ENCODE measurements at places on chromosomes 2 and 18. TPM values are rescaled to one million over a fixed set of nuclear protein-coding genes. Genes with fewer than 3 reads are reported as not detected.
A peak's percentile ranks its signal among the peaks of the same experiment; 100 is the strongest.

- no peak for DNase-seq
Observed at GRCh38 chr2:176114930-176115625, 1.5 kb upstream of the HOXD10 start.

GRCh38 chr18:60339018-60339417, 33.6 kb downstream of the MC4R start:
- DNase-seq = no peak

DNA sequence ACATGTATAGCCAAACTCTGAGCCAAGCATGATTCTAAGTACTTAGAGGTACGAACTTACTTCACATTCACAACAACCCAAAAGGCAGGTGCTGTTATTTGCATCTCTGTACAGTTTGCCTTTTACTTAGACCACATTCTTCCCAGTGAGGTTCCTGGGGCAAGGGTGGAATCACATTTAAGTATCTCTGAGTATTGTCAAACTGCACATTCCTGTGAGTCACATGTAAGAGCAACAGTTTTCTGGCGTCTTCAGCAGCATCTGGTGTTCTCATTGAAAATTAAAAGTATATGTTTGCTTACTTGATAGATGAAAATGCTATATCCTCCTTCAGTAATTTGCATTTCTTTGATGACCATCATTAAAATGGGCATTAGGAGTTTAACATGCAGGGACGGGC, 119.1 kb downstream of the UXS1 start:
- DNase-seq = no peak

Gene SPP2
- not detected for total RNA-seq

- peak; percentile 50 for DNase-seq
Observed at GRCh38 chr2:37168217-37168981, 11.6 kb upstream of the EIF2AK2 start.

GRCh38 chr18:78165525-78165924, 814.1 kb upstream of the SALL3 start:
- DNase-seq = no peak

DNA sequence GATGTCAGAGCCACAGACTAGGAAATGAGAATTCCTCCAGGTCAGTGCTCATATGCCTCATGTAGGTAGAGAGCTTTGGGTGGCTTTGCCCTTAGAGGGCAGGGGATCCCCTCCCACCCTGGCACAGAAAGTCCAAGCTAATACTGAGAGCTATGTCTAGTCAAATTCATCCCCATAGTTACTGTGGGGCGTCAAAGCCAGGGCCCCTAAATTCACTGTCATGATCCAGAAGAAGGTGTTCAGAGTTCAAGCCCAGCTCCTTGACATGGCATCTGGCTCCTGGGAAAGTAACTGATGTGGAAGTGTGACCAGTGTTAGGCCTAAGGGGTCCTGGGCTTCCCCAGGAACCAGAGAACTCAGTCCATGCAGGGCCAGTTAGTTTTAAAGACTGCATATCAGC, 1.8 kb downstream of the THNSL2 start:
- DNase-seq = no peak

DNA sequence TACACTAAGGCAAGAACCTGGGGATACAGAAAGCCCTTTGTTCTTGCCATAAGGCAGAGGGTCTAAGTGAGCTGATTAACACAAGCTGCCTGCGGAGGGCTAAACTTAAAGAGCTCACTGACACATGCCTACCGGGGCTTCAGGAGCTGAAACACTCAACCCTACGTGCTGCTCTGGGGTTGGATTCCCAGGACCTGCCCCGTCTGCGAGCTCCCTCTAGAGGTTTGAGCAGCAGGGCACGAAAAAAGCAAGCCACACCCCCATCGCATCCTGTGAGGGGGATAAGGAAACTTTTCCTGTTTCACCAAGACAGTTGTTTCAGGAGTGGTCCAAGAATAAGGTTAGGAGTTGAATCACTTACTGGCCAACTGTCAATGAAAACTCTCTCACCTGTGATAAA, 562.1 kb downstream of the TMX3 start:
- DNase-seq = no peak

GRCh38 chr18:57737400-57738060, 65.6 kb downstream of the ATP8B1 start:
- no peak for DNase-seq

Gene ZBTB7C
- total RNA-seq = 1.6 TPM

Gene SCN3A
- 257 TPM for total RNA-seq

DNA sequence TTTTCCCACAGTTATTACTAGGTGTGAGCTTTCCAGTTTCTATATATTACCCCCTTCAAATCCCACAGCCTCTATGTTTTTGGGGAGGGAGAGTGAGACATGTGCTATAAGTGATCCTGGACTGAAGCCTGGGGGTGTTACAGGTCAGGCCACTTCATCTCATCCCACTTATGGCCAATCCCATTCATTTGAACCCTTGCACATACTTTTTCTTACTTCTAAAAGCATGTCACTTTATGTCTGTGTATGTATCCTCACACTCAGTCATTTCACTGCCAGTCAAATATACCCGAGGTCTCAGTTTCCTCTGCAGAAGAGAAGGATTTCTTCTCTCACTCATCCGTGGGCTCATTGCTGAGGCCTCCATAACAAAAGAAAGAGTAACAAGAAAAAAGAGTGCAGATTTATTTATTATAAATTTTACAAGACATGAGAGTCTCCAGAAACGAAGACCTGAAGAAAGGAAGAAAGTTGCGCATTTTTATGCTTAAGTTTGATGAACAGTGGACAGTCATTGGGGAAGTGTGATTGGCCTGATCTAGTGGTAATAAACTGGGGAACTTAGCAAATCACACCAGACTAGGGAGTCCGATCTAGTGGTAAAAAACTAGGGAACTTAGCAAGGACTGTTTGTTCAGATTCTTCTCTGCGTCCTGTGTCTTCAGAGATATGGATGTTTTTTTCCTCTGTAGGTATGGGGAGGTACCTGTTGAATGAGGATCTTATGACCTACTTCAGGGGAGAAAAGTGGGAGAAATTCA, 52.1 kb downstream of the ICOS start:
- DNase-seq = no peak

DNA sequence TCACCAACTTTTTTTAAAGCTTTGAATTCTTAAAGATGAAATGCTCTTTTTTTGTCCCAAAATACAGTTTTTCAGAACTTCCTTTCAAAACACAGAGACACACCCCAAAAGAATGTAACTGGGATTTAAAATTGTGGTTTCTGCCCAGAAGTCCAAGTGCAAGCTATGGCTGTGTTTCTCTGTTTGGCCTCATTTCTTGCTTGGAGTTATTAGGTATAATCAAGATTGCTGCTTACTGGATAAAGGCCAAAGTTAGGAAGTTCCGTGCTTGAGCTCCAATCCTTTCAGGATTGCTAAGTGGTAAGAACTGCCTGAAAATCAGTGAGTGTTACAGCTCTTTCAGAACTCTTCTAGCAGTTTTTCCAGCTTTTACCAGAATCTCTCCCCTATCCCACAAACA, 16.9 kb downstream of the ZBTB7C start:
- no peak for DNase-seq

DNA sequence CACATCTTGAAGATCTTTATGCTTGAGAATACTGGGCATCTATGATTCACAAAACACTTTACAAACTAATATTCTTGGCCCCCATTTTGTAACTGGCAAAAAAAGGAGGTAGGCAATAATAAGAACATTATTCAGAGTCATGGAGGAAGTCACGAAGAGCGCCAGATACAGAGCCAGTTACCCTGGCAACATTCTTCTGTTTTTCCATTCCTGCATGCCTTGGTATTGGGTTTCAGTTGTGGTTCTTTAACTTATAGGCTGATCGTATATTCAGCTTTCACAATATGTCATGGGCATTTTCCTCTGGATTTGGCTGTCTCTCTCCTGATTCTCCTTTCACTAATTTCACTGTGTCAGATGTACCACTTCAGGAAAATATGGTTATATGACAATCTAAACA, 234.7 kb downstream of the HRH4 start:
- DNase-seq = no peak

DNA sequence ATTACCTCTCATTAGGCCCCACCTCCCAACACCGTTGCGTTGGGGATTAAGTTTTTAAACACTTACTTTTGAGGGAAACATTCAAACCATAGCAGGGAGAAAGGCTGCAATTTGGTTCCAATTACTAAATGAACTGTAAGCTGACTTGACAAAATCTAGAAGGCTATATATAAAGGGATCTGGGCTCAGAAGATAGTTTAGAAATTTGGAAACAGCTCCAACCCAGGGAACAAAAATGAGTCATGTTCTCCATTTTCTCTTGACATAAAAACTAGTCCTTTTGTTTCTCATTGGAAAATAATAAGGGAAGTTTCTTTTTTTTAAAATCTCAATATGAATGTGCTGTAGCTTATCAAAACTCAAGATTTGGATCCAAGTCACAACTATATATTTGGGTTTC, 17.5 kb downstream of the MOGAT1 start:
- no peak for DNase-seq

GRCh38 chr2:224039080-224039769, at the start of gene SERPINE2:
Gene SERPINE2, minus strand, starts transcription at chr2:224039286. Its CDS starts 37,386 bp downstream, at chr2:224001900.
- peak; percentile 85 for DNase-seq

Gene CCDC74A
- total RNA-seq = 4.5 TPM

GRCh38 chr2:151560289-151560688, 150.6 kb downstream of the RIF1 start:
- no peak for DNase-seq

Gene TBC1D8
- 6.1 TPM for total RNA-seq

GRCh38 chr2:215751200-215751910, 262.0 kb downstream of the MREG start:
- no peak for DNase-seq

Gene KIF5C
- total RNA-seq = 388 TPM

GRCh38 chr2:73218298-73218697, 4.3 kb downstream of the SMYD5 start:
- DNase-seq = no peak

Gene NOSTRIN
- 2.9 TPM for total RNA-seq

Gene MYO5B
- 9.8 TPM for total RNA-seq

DNA sequence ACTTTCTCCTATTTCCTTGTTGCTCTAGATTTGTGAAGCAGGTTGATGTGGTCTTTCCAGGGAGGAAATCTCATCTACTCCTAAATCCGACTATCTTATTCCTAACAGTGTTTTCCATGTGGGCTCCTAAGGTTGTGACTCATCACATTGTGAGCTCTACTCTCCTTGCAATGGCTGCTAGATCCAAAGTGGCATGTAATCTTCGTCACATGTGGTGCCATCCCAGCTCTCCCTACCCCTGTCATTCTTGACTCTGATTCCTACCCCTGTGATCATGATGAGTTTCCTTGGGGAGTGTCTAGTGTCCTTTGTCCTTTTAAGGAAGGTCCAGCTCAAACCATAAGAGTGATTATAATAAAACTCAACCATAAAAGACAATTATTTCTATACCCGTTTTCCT, 47.3 kb upstream of the GULP1 start:
- no peak for DNase-seq

Gene GALNT5
- total RNA-seq = under 0.01 TPM

Gene HOXD12
- not detected for total RNA-seq

DNA sequence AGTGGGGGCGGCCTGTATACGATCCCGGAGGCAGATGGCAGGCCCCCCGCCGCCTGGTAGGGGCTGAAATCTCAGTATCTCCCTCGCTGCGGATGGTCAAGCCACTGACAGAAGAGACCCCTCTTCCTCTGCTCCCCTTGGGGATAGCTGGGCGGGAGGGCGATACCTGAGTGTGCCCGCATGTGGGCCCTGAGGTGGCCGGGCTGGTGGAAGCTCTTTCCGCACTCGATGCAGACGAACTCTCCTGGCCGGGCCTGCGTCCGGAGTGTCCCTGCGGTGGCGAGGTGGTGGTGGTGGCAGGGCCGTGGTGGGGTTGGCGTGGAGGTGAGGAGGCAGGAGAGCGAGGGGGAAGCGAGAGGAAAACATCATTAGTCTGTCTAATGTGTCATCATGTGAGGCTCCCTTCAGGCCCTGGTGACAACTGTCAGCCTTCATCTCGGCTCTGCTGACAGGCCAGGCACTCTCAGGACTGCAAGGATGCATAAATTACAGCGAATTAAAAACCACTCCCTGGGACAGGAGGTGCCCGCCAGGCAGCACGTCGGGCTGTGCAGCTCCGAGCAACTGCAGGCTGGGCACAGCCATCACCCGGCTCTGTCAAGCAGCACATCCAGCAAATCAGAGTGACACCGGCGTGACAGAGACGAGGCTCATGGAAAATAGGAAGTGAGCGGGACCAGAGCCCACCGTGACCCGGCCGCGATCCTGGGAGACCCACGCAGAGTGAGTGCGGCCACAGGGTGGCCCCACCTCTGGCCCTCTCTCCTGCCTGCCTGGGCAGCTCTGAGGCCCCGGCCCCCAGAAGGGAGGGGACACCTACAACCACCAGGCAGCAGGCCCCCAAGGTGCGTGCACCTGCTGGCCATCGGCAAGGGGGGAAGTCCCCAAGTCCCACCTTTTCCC, 123.5 kb downstream of the ZNF516 start:
- DNase-seq = no peak

GRCh38 chr2:192016265-192016664, 169.4 kb upstream of the CAVIN2 start:
- no peak for DNase-seq

GRCh38 chr2:239557516-239557915, 156.7 kb upstream of the HDAC4 start:
- no peak for DNase-seq

- no peak for DNase-seq
Observed at GRCh38 chr2:198096965-198097364, 292.6 kb downstream of the PLCL1 start.

DNA sequence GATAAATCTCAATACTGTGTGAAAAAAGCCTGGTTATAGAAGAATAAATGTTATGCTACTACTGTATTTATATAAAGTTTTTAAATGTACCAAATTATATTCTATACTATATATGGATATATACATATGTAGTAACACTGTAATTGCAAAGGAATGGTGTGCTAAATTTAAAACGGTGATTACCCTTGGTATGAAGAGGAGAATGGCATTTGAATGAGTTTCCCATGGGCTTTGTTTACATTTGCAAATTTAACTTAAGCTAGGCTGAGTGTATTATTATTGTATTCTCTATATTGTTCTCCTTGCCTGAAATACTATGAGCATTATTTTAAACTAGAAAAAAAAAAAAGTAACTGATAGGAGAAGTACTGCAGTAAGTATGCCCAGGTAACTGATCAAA, 4.7 kb upstream of the SP3 start:
- no peak for DNase-seq

DNA sequence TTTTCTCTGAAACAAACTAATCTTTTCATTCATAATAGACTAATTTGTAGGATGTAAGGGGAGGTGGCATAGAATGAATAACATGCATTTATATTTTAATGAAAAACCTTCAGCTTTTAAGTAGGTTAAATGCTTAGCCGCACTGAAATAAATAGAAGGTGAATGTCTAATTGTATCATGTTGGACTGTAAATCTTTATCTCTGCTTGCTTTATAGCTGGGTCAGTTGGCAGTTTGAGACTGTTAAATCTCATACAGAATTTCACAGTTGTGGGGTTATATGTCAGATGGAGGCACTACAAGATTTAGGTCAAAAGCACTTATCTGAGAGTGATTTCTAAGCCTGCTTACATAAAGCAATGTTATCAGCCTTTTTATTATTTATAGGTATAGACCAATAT, 174.7 kb upstream of the SIX3 start:
- DNase-seq = no peak

Gene SAG
- total RNA-seq = 0.82 TPM

Gene LOXL3
- total RNA-seq = 14.3 TPM

Gene CNGA3
- 1.2 TPM for total RNA-seq

- DNase-seq = no peak
Observed at GRCh38 chr18:56804395-56804794, 153.2 kb downstream of the WDR7 start.
